Esophagus muscularis mucosa (tissue), 4 donors: ENCODE measurements at places on chromosomes 7 and 10.

- no peak for DNase-seq
Measured at GRCh38 chr7:131236318-131236672, 91.4 kb upstream of the MKLN1 start.

- no peak for DNase-seq
Measured at GRCh38 chr10:6671976-6672375, 91.9 kb upstream of the PRKCQ start.

DNA sequence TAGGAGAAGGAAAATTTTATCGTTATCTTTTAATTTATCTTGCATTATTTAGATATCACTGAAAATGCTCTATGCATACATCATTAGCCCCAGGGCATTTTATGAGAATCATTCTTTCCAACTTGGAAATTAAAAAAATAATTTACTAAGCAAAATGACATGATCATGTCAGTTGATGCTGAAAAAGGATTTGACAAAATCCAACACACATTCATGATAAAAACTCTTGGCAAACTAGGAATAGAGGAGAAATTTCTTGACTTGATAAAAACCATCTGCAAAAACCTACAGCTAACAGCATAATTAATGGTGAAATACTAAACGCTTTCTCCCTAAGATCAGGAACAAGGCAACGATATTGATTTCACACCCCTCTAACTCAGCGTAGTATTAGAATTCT, 40.2 kb upstream of the RSU1 start:
- DNase-seq, result no peak

GRCh38 chr10:77408259-77408658, 229.3 kb downstream of the KCNMA1 start:
- DNase-seq, result no peak

- DNase-seq, result no peak
Measured at GRCh38 chr10:29495366-29495765, 139.4 kb downstream of the SVIL start.

- no peak for DNase-seq
Measured at GRCh38 chr7:50085344-50085743, 7.7 kb downstream of the ZPBP start.

DNA sequence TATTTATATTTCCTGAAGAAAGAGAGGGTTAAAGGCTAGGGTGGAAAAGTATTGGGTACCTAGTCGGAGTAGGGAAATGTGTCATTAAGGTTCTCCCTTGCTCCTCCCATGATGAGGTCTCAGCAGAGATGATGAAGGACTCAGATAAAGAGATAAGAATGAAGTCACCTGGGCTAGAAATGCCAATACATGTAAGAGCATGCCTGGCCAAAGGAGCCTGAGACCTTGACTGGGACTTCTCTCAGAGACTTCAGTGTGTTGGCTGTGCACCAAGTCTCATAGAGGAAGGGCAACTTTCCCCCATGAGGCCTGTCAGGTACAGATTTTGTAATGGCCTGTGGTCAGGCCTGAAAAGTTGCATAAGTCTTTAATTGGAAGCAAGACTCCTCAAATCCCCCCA, 361.0 kb upstream of the CDC14C start:
- DNase-seq, result no peak

- no peak for DNase-seq
Measured at GRCh38 chr10:124376411-124376810, 42.3 kb downstream of the OAT start.

DNA sequence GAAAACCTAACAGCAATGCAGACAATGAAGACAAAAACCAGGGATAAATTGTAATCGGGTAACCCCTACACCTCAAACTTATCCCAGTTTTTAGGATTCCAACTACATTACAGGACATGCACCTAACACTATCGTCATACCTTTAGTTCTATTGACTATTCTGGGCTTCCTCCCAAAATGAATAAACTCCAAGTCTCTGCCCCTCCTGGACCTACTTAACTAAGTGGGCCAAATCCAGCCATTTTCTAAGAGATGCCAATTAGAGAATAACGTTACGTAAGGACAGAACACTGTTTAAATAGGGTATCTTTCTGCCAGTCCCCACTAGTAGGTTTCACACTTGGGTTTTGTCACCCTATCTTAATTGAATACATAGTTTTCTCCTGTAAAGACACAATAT, 253.1 kb upstream of the MKLN1 start:
- no peak for DNase-seq

DNA sequence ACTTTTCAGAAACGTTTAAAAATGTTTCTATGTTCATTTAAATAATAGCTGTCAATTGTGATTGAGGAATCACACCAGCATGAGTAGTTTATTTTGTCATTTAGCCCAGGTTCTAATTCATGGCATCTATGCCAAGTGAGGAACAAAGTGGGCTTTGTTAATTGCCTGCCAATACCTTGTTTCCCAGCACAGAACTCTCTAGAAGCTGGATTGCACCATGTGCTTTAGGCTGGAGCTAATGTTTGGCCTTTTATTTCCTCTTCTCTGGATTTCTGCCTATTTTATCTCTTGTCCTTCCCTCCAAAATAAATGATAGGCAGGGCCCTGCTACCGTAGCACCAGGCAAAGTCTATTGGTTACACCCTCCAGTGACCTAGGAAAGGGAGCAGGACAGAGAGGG, 109.9 kb upstream of the ITGB1 start:
- DNase-seq, result no peak

DNA sequence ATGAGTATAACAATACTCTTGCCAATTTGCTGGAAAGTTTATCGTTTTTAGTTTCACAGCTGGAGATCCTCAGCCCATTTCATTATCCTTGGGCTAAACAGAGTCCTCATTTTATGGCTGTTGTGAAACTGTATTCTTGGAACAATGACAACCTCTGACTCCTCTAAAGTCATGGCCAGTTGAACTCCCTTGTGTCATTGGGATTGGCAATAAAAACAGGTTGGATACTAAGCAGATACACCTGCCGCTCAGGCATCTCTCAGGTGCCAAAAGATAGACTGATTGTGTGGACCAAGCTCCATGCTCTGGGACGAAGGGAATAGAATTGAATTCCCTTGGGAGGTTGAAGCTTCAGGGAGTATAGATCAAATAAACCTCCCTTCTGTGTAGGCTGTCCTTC, 182.2 kb downstream of the WDR11 start:
- no peak for DNase-seq

GRCh38 chr7:157895520-157896375, 558.9 kb downstream of the DNAJB6 start:
- DNase-seq, result no peak

GRCh38 chr10:28300027-28300426, 2.8 kb downstream of the MPP7 start:
- no peak for DNase-seq

GRCh38 chr7:26329520-26330255, 38.0 kb downstream of the SNX10 start:
- no peak for DNase-seq

DNA sequence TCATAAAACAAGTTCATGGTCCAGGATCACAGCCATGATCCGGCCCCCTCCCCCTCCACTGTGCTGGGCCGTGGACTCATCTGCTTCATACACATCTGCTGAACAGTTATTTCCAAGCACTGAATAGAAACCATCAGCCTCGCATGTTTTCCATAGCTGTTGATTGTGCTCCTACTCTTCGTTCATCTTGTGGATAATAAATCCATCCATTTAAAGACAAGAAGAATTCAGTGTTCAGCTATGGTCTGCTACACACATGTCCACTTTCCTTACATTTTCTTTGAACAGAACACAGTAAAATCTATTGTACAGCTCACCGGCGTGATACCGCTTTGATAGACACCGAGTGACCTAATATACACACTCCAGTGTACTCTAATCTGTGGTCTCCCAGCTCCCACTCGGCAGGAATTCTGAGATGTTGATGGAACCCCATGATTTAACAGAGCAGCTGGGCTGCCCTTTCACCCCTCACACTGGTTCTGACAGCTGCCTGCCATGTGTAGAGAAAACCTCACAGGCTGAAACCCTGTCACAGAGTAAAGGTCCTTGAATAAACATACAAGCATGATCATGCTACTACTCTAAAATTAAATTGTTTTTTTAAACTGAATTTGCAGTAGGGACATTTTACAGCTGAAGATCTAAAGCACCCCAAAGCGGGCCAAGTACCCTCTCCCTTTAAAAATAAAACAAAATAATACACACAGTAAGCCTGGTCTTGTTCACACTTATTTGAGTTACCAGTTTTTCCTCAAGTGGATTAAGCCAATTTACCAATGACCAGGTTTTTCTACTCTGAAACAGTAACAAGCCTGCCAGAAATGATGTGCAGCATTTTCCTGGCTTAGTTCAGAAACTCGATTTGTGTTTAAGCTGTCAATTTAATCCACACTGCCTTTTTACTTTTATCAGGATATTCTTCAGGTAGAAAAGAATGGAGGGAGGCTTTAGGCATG, 95.1 kb upstream of the FZD1 start:
- DNase-seq, result no peak

DNA sequence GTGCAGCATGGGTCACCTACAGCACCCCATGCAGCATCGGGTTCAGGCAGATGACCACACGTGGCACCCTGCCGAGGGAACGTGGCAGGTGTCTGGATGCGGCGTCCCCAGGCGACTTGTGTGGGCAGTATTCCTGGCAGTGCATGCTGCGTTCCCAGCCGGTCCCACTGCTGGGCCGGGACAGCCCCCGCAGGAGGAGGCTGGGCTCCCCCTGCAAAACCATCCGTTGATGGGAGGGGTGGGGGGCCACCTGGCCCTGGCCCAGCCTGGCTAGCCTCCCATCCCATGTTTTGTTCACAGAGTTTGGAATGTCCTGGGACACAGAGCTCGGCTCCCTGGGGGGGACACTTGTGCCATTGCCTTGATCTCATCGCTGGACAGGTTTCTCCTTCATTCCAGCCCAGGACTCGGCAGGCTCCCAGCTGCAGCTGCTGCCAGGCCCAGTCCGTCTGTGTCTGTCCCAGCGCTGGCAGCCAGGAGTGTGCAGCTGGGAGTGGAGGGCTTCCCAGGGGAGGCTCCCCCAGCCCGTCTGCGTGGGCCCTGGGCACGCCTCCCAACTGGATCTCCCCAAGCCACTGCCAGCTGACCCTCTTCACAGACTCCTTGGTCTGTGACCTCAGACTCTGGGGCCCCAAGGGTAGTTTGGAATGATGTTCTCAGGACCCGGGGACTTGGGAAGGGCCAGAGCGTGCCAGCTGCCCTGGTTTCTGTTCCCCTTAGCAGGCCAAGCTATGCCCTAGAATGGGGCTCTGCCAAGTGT, 32.6 kb downstream of the TMEM270 start:
- DNase-seq, result no peak

DNA sequence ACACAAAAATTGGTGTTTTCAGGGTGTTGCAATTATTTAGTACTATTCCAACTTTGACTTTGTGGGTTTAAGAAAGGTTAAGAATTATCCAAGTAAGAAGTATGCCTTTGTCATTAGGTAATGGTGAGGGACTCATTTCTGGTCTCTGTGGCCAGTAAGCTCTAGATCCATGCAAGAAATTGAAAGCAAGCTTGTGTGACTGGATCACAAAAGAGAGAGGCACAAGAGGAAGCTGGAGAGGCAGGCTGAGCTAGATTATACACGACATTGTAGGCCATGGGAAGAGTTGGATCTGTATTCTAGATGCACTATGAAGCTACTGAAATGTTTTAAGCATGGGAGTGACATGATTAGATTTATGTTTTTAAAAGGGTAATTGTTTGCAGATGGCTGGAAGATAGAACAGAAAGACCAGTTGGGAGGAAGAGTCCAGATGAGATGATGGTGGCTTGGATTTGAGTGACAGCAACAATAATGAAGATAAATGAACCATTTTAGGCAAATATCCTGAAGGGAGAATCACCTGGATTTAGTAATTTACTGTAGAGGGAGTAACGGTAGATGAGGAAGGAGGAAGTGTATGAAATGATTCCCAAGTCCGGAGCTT, 50.0 kb downstream of the CALD1 start:
- no peak for DNase-seq

GRCh38 chr7:120645966-120646365, 212.0 kb downstream of the TSPAN12 start:
- DNase-seq, result no peak

- no peak for DNase-seq
Measured at GRCh38 chr10:73872190-73872710, 2.1 kb downstream of the CAMK2G start.

DNA sequence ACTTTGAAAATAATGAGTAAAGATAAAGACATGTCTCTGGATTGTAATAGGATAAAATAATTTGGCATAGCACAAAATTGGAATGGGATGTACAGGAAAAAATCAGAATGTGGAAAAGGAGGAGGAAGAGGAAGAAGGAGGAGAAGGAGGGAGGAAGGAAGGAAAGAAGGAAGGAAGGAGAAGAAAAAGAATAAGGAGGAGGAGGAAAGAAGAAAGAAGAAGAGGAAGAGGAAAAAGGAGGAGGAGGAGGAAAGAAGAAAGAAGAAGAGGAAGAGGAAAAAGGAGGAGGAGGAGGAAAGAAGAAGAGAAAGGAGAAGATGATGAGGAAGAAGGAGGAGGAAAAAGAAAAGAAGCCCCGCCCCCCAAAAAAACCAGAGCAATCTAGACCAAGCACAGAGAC, 95.9 kb downstream of the ST8SIA6 start:
- no peak for DNase-seq

DNA sequence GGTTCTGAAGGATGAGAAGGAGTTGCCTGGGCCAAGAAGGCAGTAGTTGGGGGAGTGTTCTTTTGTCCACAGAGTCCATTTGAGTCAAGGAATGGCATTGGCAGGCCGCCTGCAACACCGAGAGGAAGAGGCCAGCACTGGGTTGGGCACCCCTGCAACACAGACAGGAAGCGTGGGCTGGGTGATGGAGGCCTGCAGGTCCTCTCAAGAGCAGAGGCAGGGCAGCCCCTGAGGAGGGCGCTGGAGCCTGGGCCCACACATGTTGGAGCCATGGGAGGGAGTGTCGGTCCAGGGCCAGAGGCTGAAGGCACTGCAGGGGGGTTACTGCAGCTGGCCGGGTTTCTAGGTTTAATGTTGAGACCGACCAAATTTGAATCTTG, 137.3 kb downstream of the PTPN20 start:
- no peak for DNase-seq

DNA sequence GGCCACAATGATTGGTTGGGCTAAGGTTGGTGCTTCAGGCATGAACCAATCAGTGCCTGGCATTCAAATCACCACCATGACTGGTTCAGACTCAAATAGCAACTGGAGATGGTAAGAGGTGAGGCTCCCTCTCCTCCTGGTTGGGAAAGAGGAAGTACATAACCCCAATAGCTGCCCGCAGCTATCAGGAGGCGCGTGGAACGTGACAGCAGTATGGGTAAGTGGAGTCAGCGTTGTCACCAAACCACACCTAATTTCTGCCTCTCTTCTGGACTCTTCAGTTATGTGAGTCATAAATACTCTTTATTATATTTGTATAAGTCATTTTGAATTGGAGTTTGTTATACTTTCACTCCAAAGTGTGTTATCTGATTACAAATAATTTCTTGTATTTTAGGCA, 17.9 kb upstream of the ITGA8 start:
- DNase-seq, result no peak

DNA sequence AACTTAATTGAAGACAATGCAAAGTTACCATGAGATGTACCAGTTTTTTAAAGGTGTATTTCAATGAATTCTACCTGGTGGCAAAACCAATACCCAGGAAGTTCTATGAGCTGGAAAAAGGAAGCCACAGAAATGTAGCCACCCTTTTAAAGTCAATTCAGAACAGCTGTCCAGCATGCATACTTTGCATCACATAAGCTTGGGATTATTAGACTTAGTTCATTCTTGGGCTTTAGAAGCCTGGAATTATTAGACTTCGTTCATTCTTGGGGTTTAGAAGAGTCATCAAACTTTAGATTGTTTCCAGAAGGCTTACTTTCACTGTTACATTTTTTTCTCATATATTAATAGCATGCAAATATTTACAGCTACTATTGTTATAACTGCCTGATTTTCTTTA, 20.9 kb downstream of the SLC25A13 start:
- DNase-seq, result no peak

GRCh38 chr10:21257919-21258318, 267.6 kb downstream of the SKIDA1 start:
- no peak for DNase-seq
